ENCODE measurements at places on chromosomes 11 and 22.

- DNase-seq: no peak
Measured at GRCh38 chr11:102955624-102956023, at the start of gene MMP13. Gene MMP13 (minus strand): TSS chr11:102955732. CDS start chr11:102955705, 27 bp downstream.

DNA sequence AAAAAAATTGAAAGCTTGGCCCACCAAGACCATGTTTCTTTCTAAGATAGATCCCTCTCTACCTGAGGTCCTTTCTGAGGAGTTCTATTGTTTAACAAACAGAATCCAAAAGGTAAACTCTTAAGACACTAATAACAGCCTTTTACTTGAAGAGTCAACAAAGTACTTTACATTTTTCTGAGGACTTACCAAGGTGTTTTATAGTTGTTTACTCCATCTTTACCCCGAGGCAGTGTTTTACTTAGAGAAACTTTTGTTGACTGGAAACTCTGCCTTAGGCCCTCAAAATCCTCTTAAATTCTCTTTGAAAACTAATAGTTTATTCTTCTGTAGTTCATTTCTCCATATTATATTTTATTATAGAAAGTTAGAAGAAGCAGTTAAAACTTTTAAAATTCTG is 49.7 kb upstream of the NOX4 start:
- no peak for DNase-seq

DNA sequence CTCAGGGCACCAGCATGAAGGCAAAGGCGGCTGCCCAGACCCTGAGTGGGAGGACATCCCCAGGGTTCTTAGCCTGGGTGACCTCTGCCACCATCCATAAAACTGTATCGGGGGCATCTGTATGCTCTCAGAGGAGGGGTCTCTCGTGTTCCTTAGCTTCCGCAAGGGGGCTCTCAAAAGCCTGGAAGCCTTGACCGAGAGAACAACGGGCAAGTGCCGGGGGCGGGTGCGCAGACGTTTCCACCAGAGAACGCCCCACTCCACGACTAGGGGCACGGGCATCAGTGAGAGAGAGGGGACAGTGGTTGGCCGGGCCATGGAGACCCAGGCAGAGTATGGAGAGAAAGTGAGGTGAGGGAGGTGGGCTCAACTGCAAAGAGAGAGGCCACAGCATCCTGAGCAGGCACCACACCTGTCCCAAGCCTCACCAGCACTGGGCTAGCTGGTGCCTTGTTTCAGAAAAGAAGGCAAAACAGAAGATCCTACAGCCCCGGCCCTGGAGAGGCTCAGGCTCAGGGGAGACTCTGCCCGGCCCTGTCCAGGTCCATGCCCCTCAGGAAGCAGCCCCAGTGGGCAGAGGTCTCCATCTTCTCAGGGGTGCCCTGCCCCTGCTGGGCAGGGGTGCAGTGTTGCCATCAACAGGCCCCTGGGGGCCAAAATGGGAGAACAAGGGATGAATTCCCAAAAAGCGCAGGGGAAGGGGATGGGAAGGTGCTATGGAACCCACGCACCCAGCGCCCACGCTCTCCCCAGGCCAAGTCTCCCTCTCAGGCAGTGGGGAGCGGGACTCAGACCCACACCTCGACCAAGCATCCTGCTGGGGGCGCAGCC is 5.9 kb downstream of the TSPAN32 start:
- no peak for DNase-seq

GRCh38 chr11:2877474-2877873 is 8.1 kb downstream of the CDKN1C start:
- no peak for DNase-seq

- no peak for DNase-seq
Measured at GRCh38 chr22:19238900-19239299, 52.6 kb downstream of the CLTCL1 start.

GRCh38 chr11:107787733-107788132 is 70.9 kb downstream of the SLC35F2 start:
- no peak for DNase-seq

GRCh38 chr11:132122735-132123134 is 752.3 kb downstream of the NTM start:
- no peak for DNase-seq

DNA sequence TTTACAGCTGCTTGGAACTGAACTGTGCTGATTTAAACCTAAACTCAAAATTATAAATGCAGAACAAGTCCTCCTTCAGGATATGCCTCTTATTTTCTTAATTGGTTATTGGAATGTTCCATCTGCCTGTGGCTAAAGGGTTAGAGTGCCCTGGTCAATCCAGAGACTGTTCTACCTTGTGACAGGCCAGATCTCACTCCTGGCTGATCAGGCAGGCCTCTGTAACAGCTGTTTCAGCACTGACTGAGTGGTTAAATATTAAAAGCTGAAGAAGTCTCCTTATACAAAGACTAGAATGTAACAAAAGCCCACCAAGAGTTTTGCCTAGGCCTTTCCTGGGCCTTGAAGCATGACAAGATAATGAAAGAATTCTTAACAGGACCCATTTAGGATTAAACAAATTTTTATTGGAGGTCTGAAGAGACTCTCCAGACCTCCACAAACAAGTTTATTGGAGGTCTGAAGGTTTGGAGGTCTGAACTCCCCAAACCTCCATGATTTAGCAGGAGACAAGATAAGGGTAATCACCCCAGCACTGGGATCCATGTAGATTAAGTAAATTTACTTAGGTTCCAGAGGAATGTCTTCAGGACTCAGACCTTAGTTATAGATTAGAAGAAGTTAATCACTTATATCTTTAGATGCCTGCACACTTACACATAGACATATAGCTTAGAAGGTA is 35.8 kb downstream of the TMPRSS5 start:
- DNase-seq: no peak

- peak; percentile 96 for DNase-seq
Measured at GRCh38 chr11:12914400-12914912, 94.7 kb upstream of the RASSF10 start.

DNA sequence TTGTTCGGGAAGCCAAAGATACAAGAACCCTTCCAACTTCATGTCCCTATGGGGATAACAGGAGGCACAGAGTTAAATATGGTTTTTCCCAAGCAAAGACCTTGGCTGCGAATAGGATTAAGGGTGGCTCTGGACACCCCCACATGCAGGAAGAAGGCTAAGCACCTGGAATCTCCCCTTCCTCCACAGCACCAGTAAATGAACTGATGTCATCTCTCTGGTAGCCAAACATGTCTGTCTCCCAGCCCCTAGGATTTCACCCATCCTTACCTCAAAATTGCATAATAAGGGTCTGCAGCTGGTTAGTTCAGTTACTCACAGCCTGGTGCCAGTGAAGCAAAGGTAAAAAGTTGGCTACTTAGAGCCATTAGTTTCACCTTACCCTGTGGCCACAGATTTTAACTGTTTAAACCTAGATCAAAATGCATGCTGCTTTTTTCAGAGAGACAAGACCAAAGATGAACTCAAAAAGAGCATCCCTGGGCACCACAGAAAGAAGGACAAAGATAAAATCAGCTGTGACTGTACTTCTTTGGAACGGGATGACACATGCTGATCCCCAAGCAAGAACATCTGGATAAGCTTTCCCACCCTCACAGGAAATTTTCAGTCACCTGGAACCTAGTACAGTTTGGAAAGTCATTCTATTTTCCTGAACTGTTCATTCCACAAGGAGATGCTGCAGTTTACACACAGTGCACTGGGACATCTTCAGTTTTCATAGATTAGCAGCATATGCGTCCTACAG is 77.2 kb upstream of the AKIP1 start:
- DNase-seq: no peak

- no peak for DNase-seq
Measured at GRCh38 chr11:72828081-72828567, 13.9 kb downstream of the ATG16L2 start.

DNA sequence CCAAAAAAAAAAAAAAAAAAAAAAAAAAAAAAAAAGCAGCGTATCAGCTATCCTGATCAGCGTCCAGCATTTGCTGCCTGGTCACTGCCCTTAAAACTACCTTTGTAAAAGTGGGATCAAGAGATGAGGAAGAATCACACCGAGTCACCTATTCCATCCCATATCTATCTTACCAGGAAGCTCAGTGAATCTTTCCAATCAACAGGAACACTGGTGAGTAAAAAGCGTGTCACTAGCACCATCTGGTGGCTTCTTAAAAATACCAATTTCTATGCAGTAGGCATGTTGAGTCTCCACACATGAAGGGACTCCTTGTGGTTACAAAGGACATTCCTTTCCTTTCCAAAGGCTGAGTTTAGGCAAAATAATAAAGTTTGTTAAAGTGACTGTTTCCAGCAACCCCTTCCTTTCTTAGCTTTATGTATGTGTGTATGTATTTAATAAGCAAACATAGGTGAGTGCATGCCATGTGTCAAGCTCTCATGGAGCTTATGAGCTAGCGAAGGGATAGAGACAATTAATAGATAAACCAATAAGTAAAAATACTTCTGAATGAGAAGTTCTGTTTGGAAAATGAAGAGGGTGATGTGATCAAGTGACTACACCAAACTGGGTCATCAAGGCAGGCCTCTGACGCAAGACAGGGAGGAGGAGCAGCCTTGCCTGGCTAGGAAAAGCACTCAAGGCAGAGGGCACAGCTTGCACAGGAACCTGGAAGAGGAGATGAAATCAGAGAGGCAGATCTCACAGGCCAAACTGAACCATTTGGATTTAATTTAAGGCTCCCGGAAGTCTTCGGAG is 13.9 kb upstream of the TP53AIP1 start:
- peak; percentile 81 for DNase-seq

- DNase-seq: no peak
Measured at GRCh38 chr11:19093976-19094375, 23.0 kb upstream of the ZDHHC13 start.

- DNase-seq: no peak
Measured at GRCh38 chr11:62857541-62857982, 18.2 kb upstream of the WDR74 start.

Data from Ammon's horn (tissue), 1 donor.